Right renal pelvis (tissue), 4 donors: ENCODE measurements at places on chromosomes 12 and 14. TPM values are rescaled to one million over a fixed set of nuclear protein-coding genes. Genes with fewer than 3 reads are reported as not detected.

GRCh38 chr12:85923767-85924331, 49.8 kb downstream of the NTS start:
- no peak for DNase-seq

DNA sequence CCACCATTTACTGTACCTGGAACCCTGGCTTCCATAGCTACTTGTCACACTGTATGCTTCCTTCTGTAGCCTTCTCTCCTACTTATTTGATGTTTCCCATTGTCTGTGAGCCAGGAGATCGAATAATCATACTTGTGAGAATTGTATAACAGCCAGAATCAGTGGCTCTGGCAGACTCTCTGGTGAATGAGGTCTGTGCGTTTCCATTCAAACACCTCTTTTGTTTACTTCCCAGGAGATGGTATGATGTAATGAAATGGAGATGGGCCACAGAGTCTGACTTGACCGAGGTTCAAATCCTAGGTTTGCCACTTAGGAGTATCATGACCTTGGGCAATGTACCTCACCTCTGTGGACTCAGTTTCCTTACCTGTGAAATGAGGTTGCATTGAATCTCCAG, 35.7 kb upstream of the CLMN start:
- DNase-seq, result no peak

GRCh38 chr14:101553393-101553792, 7.9 kb upstream of the DIO3 start:
- DNase-seq, result no peak

GRCh38 chr12:1949771-1950470, 31.5 kb upstream of the CACNA2D4 start:
- no peak for DNase-seq

GRCh38 chr12:123854232-123854631, 92.1 kb downstream of the DNAH10 start:
- no peak for DNase-seq

- no peak for DNase-seq
Observed at GRCh38 chr12:4717806-4718205, 2.4 kb upstream of the GALNT8 start.

- no peak for DNase-seq
Observed at GRCh38 chr12:88723219-88723618, 142.9 kb upstream of the KITLG start.

DNA sequence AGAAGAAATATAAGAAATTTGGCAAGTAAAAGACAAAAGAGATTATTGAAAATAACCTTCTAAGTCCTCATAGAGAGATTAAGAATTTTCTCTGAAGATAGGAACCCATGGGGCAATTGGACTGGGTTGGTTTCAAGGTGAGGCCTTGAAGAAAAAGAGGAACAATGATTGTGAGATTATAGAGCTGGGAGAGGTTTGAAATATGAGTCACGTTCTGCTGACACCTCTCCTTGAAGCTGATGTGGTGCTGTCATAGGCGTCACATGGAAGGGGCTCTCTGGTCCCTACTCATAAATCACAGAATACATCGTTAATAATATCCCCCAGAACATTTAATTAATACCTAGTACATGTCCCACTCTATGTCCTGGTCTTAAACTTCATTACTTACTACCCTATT, 227.6 kb upstream of the PDE3A start:
- no peak for DNase-seq

- no peak for DNase-seq
Observed at GRCh38 chr14:69972755-69973154, 93.5 kb downstream of the SMOC1 start.

- no peak for DNase-seq
Observed at GRCh38 chr12:51349026-51349425, 2.5 kb upstream of the CELA1 start.

DNA sequence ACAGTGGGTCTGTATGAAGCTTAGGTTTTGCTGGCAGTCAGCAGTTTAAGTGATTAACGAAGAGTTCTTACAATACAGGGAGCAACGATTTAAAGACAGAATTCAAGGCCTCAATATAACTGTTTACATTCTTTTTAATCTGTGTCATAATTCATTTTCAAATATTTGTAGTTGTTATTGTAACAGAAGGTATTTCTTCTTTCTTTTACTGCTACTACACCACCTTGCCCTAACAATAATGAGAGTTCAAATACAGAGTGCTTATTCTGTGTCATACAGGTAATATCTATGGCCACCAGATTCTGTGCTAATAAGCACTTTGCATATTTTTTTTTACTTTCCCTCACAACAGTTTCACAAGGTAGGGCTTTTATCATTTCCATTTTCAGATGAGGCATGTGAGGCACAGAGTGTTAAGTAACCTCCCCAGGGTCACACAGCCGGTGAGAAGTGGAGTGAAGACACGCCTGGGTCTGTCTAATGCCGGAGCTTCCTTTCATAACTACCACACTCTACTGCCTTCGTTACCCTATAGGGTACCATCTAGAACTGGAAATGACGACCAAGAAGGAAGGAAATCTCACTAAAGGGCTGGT, 81.9 kb downstream of the PELI2 start:
- no peak for DNase-seq

GRCh38 chr12:25054783-25055144, 105.9 kb upstream of the BCAT1 start:
- no peak for DNase-seq

DNA sequence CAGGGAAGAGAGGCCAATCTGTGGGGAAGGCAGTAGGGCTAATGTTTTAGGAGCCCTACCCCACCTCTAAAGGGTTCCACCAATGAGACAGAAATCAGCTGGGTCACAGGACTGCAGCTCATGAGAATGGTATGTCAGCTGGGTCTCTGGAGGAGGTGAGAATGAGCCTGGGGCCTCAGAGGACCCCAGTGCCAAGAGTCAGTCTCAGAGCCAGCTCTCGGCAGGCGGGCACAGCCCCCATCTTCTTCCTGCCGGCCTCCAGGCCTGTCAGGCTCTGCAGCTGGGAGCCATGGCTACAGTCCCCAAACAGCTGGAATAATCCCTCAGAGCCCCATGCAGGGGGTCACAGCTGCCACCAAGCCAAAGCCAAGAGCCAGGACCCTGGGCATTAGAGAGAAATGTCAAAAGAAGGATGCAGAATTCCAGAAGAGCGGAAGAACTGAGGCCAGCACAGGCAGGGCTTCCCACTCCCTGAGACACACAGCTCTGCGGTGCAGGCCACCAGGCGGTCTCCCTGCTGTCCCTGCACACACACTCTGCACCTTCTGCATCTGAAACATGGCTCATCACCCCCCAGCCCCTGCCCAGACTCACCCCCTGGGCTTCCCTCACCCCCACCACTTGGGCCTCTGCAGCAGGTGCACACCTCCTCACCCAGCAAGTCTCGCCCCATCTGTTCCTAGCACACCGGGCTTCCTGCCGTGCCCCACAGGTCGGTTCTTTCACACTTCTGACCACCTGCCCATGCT, 26.0 kb downstream of the ITPK1 start:
- DNase-seq, result no peak

GRCh38 chr14:52069307-52070050, 620 bp upstream of the NID2 start:
- DNase-seq, result no peak

DNA sequence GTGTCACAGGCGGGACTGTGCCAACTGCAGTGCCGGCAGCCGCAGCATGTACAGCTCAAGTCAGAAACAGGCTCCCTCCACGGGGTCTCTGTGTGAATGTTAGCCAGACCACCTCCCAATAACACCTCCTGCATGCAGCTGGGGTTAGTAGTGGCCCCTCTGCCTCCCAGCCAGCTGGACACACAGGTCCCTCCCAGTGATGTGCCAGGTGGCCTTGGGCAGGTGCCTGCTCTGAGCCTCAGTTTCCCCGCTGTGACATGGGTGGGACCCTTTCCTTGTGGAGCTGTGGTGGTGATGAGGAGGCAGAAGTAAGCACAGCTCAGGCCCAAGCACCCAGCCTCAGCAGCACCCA, 139.9 kb downstream of the ADGRD1 start:
- DNase-seq, result no peak

GRCh38 chr12:5014269-5014668, 29.4 kb upstream of the KCNA5 start:
- DNase-seq, result no peak

The TAOK3 gene
- polyA plus RNA-seq, result 33.1 TPM

The ARHGAP5 gene
- polyA plus RNA-seq, result 110 TPM

The TTC5 gene
- polyA plus RNA-seq, result 26.4 TPM

The LRFN5 gene
- 8.9 TPM for polyA plus RNA-seq

The SIX4 gene
- polyA plus RNA-seq, result 5.6 TPM

The FOXG1 gene
- 0.04 TPM for polyA plus RNA-seq
